ENCODE measurements at places on chromosomes 2 and 18.

GRCh38 chr2:125398738-125399524, 1257.0 kb upstream of the GYPC start:
- no peak for DNase-seq

GRCh38 chr2:177572236-177572671, 179.7 kb downstream of the AGPS start:
- DNase-seq = no peak

DNA sequence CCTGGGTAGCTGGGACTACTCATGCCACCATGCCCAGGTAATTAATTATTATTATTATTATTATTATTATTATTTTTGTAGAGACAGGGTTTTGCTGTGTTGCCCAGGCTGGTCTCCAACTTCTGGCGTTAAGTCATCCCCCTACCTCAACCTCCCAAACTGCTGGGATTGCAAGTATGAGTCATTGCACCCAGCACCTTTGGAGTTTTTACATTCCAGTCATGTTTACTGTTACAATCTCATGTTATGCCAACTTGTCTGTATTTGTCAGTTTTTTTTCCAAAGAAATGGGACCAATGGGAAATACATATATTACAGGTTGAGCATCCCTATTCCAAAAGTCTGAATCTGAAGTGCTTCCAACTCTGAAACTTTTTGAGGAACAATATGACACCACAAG, 903.8 kb downstream of the SLC4A3 start:
- no peak for DNase-seq

GRCh38 chr2:27915874-27916273, 25.3 kb downstream of the BABAM2 start:
- DNase-seq = no peak

DNA sequence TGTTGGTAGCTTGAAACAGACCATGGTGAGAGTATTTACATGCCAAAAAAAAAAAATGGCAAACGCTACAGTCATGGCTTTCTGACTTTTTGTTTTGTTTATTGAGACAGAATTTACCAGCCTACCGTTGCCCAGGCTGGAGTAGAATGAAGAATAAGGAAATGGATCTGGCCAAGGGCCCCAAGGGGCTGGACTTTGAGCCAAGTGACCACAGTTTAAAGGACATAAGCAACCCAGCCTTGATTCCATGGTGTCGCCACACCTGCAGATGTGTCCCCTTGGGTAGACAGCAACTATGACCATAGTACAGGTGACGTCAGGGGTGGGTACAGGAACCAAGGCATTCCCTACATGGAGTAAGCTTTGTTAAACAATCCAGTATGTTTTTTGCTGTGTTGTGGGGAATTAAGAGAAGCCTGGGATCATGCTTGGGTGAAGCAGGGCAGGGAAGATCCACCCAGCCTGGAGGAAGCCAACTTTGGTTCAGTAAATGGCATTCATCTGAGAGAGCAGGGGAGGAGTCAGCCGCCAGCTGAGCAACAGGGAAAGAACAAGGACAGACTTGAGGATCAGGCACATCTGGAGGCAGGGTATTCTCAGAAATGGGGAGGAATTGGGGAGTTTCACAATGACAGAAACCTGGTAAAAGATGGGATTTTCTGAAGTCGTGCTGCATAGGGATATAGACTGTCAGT, 110.3 kb upstream of the SH3BP4 start:
- no peak for DNase-seq

- DNase-seq = no peak
Measured at GRCh38 chr2:33678436-33678835, 79.3 kb upstream of the FAM98A start.

DNA sequence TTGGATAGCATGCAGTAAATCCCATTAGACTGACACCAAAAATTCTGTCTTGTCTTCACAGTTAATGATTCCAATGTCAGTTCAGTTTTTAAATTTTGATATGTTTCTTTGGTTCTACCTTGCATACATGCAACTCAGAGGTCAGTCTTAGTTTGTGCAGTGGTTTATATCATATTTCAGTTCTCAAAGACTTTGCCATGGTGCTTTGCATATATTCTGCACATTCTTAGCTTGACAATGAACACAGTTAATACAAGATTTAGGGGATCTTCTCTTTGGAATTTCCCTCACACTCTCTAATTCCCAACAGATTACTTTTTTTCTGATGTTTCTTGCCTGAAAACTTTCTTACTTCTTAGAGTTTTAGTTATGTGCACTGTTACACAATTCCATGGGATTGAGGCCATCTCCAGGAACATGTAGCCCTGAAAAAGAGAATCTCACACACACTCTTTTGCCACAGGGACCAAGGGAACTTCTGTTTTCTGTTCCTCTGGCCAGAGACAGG, 17.3 kb downstream of the NOL4 start:
- DNase-seq = no peak

GRCh38 chr2:195686564-195686963, 29.5 kb downstream of the SLC39A10 start:
- DNase-seq = no peak

GRCh38 chr2:56009758-56010458, 86.3 kb upstream of the EFEMP1 start:
- DNase-seq = no peak

GRCh38 chr2:171249689-171250088, 89.0 kb upstream of the TLK1 start:
- no peak for DNase-seq

DNA sequence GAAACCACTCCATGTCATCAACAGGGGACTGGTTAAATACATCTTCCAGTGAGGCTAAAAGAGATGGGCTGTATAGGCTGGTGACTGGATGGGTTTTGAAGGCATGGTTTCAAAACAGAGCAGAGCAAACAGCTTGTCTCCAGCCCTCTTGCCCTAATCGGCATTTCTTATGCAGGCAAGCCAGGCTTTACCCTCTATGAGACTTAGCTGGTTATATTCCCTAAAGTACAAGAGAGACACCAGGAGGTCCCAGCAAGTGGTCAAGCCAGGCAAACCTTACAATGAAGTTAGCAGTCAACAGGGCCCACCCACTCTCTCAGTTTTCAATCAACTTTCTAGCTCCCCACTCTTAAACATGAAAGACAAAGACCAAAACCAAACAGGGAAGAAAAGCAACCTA, 19.0 kb downstream of the OSBPL1A start:
- no peak for DNase-seq

GRCh38 chr2:217105733-217106649, 246.1 kb upstream of the TNP1 start:
- DNase-seq = no peak
